ENCODE measurements at places on chromosomes 1 and 21.

- DNase-seq: no peak
These were observed 164.9 kb upstream of the RAB4A start for GRCh38 chr1:229105822-229106525.

DNA sequence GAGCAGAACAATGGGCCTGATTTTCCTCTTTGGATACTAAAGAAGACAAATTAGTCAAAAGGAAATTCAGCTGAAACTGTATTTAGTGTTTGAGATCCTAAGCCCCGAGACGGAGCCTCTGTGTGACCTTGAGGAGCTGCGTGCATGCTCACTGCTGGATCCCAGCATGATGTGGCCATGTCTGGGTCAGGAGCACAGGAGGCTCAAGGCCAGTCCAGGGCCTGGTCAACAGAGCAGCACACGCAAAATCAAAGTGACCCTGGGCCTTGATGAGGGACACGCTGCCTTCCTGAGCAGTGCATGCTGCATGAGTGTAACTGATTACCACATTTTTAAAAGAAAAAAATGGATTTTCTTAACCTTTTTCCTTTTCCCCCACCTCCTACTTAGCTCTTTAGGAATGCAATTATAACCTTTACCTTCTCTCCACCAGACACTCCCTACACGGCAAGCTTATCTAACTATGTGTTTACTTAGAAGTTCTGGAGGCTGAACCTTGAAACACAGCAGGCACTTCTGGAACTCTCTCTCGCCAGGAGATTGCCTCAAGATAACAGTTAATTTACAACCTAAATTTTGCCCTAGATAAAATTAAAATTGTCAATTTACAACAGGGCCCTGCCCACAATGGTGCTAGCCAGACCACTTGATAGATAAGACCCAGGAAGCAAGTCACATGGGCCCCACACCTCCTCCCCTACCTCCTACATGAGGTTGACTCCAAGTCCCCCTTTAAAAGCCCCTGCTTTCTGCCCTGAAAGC, 144.6 kb downstream of the LRIG2 start:
- no peak for DNase-seq

GRCh38 chr1:160374306-160375110, 7.6 kb downstream of the NHLH1 start:
- no peak for DNase-seq

GRCh38 chr1:923131-923990, at the start of gene SAMD11:
Gene SAMD11 (plus strand): TSS chr1:923923. CDS start chr1:924432, 509 bp downstream.
- no peak for DNase-seq

- no peak for DNase-seq
These were observed 233.0 kb upstream of the KAZN start for GRCh38 chr1:14365301-14365988.

GRCh38 chr1:28246427-28246832, 10.5 kb downstream of the ATP5IF1 start:
- DNase-seq: no peak

DNA sequence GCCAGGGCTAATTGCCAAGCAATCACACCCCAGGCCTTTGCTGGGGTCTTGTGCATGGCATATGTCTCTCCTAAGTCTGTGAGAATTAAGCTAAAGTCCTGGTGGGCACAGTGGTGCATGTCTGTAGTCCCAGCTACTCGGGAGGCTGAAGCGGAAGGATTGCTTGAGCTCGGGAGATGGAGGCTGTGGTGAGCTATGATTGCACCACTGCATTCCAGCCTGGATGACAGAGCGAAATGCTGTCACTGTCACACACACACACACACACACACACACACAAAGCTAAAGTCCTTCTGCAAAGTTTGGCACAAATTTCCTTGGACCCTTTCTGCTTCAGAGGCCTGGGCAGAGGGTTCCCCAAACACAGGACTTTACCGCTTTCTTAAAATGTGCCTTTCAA, 31.3 kb upstream of the DNAJC11 start:
- DNase-seq: no peak

GRCh38 chr21:23445307-23445706, 2162.0 kb downstream of the MRPL39 start:
- DNase-seq: no peak

DNA sequence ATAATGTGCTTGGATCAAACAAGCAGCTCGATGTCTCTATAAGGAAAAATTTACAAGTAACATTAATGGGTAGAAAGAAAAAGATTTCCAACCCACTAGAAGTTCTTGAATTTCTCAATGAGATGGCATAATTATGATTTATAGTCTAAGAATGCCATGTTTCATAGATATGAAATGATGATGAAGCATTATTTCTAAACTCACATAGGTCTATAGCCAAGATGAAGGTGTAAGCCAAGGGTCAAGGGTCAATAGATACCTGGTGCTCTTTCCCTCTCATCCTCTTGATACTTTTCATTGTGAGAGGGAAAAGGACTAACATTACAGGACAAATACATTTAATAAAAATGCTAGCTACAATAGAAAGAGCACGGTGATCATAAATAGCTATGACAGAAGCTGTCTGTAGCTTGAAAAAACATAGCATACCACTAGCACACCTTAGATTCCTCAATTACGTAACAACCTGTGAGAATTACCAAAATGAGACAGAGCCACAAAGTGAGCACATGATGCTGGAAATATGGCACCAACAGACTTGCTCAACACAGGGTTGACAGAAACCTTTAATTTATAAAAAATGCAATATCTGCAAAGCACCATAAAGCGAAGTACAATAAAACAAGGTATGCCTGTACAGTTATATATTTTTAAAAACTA, 26.3 kb upstream of the F13B start:
- no peak for DNase-seq

DNA sequence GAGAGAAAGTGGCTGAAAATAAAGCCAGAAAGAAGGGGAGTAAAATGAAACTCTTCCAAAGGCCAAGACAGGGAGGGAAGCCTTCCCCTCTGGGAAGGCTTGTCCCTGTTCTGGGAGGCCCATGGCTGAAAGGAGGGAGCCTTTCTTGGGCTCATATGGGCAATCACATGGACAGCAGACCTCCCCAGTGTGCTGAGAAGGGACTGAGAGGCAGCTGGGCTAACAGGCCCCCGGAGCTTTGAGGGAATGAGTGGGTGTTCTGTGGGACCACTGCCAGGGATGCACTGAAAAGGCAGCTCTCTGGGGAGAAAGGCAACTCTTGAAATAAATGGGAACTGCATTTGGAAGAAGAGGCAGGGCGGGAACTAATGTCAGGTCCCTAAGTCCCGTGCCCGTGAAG, 39.1 kb downstream of the KANK4 start:
- DNase-seq: no peak

DNA sequence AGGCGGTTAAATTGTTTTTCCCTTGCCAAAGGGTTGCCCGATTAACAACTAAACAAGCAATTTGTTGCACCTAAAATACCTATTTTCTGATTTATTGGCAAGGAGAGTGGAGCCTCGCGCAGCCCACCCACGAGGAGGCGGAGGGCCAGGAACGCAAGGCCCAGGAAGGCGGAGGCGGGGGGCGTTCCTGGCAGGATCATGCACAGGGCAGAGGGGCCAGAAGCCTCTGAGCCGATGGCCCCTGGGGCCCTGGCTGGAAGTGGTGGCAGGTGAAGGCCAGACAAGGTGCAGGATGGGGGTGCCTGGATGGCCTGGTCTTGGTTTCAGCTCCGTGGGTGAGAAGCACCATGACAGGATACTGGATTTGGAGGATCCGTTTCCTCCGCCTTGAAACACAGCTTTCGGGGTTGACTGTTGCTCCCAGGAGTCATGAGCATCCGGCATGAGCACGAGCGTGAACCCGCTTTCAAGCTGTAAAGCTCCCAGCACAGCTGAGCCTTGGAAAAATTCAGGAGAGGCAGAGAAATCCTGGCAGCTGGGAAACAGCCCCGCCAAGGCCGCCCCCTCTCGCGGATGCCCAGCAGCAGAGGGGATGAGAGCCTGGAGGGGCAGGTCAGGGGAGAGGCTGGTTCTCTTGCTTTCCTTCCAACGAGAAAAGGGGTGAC, 35.0 kb downstream of the AJAP1 start:
- DNase-seq: no peak

DNA sequence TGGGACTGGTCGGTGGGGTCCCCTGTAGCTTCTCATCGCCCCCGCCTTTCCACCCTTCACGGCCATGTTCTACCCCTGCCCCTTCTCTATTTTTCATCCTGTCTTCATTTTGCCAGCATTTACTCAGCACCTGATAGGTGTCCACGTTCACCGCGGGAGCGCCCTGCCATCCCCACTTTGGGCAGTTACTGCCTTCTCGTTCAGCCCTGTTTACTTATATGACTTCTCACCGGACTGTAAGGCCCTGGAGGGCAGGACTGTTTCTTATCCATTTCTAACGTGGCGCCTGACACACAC, 380 bp downstream of the MFN2 start:
- DNase-seq: no peak
